ENCODE measurements at places on chromosomes 7 and 10.

DNA sequence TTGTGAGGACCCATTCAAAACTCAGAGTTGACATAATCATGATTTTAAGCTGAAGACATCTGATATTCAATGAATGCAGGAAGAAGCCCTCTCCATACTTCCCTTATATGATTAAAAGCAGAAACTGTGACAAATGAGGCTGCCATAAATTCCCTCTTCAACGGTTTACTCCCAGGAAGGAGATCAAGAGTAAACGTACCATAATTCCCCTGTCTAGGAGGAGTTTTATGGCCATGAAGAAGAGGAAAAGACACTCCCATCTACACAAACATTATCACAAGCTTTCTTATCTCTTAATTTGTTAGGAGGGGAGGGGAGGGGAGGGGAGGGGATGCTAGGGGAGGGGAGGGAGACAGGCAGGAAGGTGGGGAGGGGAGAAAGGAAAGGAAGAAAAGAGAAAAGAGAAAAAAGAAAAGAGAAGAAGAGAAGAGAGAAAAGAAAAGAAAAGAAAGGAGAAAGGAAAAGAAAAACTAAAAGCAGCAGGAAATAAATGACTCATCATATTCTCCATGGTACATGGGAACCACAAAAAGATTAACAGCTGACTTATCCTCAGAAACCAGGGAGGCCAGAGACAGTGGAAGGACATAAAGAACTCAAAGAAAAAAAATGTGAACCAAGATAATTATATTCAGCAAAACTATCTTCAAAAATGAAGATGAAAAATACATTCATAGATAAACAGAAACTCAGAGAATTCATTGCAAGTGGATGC is 121.6 kb downstream of the ALOX5 start:
- DNase-seq, result no peak

DNA sequence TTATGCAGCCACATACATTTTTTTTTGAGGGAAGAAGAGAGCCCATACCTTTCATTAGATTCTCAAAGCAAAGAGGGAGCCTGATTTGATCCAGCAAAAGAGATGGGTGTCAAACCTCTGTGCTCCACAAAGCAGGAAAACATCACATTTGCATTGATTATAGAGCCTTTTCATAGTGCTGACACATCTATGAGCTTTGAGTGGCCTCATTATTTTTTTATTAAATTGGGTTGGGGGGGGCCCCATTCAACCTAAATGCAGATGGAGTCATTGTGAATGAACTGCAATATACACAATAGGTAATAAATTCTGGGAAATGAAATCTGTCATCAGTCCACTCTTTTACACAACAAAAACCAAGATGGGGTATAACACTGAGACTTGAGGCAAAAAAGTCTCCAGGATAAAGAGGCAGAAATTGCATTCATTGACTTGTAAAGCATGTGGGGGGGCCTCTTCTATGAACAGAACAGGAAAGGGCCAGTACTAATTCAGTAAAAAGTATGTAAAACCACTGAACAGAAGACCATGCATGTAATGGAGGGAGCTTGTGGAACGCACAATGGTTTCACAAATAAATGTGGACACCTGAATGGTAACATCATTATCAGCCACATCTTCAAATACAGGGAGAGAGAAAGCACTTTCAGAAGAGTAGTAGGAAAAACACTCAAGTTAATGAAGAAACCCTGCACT is 17.7 kb upstream of the ASB4 start:
- no peak for DNase-seq

- DNase-seq, result no peak
Measured at GRCh38 chr10:84676536-84676935, 348.1 kb downstream of the CCSER2 start.

DNA sequence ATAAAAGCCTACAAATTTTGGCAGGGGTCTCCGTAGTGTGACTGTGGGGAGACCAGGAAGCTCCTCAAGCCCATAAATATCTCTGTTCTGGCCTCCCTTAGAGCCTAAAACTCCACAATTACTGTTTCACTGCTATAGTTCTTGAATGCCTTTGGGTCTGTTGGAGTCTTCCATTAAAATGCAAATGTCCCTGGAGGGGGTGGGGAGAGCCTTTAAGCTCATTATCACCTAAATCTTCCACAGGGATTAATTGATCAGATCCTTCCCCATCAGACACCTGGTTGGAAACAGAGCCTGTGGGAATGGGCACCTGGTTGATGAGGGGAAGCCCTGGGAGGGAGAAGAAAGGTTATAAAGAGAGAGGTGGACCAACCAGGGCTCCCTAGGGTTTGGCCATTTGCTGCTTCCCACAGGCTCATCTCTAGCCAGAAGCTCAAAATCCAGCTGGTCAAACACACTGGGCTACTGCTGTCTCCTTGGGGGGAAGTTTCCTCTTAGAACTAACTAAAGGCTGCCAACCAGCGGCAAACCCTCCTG is 718.2 kb downstream of the LRMDA start:
- no peak for DNase-seq

DNA sequence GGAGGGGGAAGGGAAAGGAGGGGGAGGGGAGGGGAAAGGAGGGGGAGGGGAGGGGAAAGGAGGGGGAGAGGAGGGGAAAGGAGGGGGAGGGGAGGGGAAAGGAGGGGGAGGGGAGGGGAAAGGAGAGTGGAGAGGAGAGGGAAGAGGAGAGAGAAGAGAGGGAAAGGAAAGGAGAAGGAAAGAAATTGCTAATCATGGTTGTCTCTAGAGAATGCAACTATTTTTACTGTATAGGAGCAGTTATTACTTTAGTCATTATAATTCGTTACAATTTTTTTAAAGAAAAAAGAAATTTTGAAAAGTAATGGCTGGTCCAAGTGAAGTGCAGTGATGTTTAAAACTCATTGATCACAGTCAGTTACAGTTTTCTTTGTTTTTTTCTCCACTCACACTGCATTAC is 24.5 kb downstream of the SLC25A16 start:
- no peak for DNase-seq

GRCh38 chr10:75097666-75098285 is 13.7 kb upstream of the SAMD8 start:
- DNase-seq, result no peak

DNA sequence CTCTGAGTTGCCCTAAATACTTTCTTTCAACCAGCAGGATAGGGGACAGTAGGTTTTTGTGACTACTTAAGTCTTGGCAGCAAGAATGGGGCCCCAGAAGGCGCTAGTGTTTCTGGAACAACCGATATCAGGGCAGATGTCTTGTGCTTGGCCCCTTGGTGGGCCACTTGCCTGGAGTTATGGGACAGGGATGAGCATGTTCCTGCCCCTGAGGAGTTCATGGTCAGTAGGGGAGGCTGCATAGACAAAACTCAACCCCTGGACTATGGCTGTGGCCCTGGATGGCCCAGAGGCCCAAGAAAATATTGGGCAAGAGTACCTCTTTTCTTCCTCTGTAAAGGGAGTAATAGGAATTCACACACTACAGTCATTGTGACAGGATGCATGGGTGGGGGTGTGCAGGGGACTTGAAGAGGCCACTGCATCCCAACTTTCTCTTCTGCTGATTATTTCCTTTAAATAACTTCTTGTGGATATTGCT is 57.7 kb upstream of the IGFBP3 start:
- DNase-seq, result no peak

DNA sequence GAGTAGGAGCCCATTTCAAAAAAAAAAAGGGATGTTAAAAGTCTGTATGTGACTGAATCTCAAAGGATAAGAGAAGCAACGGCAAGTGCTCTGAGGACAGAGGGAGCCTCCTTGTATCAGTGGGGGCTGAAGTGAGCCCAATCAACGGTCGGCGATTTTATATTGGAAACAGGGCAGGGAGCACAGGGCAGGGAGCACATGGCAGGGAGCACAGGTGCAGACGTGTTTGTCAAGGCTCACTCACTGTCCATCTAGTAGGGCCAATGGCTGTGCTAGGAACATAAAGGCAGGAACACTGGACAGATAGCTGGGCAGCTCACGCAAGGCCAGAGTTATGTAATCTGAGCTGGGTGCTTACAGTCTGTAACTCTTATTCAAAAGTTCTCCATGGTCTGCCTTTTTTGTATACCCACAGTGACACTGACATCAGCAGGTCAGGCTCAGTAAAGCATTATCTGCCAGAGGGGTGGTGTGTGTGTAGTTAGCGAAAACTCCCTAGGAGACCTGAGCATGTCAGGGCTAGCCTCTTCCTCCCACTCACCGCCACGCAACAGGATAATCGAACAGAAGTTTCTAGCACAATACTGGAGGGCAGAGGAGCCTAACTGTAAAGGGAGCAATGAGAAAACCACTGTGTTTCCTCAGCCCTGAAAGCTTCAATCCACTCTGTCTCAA is 15.4 kb downstream of the AKR1B1 start:
- no peak for DNase-seq

DNA sequence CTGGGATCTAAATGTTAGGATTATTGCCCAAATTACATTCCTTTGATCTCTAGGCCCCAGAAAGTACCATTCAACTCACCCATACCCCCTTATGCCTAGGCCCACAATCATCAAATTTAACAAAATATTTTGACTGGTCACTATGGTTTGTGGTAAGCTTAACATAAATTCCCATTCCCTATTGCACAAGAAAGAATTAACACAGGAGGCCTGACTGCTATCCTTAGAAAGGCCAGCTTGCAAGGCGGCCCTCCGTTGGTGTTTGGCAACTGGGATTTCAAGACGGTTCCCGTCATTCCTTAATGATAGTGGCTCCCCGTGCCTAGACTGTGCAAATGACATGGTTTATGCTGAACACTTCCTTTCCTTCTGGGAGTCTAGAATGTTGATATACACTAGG is 29.6 kb downstream of the ARHGAP21 start:
- DNase-seq, result no peak

GRCh38 chr10:59709395-59710125 is at the start of gene SLC16A9:
Gene SLC16A9, minus strand, starts transcription at chr10:59709850. Its CDS starts 25,559 bp downstream, at chr10:59684291.
- DNase-seq, result no peak

DNA sequence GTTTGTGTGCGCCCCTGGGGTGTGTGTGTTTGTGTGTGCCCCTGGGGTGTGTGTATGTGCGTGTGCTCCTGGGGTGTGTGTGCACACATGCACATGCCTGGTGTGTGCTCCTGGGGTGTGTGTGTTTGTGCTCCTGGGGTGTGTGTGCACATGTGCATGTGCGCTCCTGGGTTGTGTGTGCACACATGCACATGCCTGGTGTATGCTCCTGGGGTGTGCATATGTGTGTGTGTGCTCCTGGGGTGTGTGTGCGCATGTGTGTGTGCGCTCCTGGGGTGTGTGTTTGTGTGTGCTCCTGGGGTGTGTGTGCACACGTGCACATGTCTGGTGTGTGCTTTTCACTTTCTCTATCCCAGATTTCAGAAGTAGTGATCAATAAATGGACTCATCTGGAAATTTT is 321.0 kb downstream of the WDR37 start:
- no peak for DNase-seq

DNA sequence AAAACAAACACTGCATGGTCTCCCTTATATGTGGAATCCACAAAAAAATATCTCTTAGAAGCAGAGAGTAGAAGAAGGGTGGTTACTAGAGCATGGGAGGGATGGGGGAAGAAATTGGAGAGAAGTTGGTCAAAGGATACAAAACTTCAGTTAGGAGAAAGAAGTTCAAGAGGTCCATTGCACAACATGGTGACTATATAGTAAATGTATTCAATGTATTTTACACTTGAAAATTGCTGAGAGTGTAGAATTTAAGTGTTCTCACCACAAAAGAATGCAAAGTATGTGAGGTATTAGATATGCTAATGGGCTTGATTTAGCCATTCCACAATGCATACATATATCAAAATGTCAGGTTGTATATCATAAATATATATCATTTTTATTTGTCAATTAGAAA is 232.0 kb upstream of the CELF2 start:
- DNase-seq, result no peak

DNA sequence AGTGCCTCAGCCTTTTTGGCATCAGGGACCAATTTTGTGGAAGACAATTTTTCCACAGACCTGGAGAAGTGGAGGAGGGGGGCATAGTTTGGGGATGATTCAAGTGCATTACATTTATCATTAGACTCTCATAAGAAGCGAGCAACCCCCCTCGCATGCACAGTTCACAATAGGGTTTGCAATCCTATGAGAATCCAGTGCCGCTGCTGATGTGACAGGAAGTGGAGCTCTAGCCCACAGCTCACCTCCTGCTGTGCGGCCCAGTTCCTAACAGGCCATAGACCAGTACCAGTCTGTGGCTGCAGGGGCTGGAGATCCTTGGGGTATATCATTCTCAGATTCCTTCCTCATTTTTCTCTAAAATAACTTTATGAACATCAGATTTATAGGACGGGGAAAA is 50.8 kb downstream of the ATAD1 start:
- no peak for DNase-seq

GRCh38 chr10:132297526-132297925 is 10.2 kb downstream of the STK32C start:
- DNase-seq, result peak; percentile 38

GRCh38 chr10:110527731-110528171 is 30.0 kb downstream of the DUSP5 start:
- no peak for DNase-seq

GRCh38 chr10:27822301-27822700 is 76.7 kb upstream of the MKX start:
- no peak for DNase-seq

DNA sequence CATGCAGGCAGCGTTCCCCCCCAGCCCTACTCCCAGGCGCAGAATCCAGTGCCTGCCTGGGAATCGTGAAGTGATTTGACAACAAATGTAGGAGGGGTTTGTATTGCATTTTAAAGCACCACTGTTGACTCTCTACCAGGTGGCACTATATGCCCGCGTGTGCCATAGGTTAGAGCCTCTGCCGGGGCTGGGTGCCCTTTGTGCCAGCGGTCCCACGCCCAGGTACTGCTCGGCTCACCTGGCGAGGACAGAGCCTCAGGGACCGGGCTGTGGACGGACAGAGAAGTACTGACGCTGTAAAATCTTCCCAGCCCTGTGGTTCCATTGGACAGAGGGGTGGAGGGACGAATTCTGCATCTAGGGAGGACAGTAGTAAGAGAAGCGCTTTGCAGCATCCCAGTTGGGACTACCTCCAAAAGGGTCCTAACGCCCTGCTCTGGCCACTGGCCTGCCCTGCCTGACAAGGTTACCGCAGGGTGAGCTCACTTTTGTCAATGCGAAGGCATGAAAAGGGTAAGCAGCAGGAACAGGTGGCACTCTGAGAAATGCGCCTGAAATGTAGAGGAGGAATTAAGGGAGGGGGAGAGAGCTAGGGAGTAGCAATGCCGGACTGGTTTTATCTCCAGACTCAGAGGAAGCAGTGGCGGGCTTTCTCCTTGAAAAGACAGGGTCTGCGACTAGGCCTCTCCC is 788 bp upstream of the CACNA2D1 start:
- no peak for DNase-seq

DNA sequence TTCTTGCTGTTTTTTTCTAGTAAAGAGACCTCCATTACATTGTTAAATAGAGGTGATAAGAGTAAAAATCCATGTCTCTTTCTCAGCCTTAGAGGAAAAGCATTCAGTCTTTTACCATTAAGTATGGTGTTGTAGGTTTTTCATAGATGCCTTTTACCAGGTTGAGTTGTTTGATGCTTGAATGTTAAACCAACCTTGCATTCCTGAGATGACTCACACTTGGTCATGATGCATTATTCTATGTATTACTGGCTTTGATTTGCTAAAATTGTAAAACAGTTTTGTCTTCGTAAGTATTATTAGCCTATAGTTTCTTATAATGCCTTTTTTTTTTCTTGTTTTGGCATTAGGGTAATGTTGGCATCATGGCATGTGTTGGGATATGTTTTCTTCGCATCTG is 90.0 kb downstream of the ANKRD61 start:
- DNase-seq, result no peak

All from suprapubic skin (tissue), 4 donors.